ENCODE measurements at places on chromosomes 13 and 19.

DNA sequence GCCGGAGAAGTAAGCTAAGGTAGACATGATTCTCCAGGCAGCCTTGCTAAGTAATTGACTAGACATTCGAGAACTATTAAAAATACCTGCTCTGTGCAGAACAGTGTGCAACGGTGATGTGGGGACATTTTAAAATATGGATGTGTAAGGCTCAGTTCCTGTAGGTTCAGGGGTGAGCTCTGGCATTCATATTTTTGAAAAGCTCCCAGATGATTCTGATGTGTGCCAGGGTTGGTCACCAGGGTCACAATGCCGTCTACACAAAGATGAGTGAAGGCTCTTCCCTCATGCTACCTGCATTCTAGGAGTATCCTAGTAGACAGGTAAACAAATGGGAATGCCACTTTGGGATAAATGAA is 702 bp upstream of the EPSTI1 start:
- no peak for DNase-seq

GRCh38 chr19:55440411-55441105 is 2.5 kb downstream of the SHISA7 start:
- peak; percentile 79 for DNase-seq

DNA sequence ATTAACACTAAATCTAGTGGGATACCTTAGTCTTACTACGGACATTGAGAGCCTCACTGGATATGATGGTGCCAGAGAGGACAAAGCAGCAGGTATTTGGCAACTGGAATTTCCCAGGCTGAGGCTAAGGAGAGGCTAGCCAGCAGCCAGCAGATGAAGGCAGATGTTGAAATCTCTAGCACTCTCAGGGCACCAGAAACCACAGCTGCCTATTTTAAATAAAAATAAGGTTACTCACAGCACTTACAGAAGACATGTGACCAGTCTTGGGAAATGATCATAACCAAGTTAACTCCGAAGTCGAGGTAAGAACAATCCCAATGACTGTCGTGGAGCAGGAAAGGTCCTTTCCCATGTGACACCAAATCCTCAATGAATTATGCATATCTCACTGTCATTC is 1726.0 kb downstream of the EFNB2 start:
- no peak for DNase-seq

- DNase-seq = no peak
These were observed 467.7 kb upstream of the NBEA start for GRCh38 chr13:34474187-34474868.

- no peak for DNase-seq
These were observed 23.2 kb downstream of the HSPH1 start for GRCh38 chr13:31138515-31138914.

GRCh38 chr13:21476893-21477472 is 17.9 kb upstream of the ZDHHC20 start:
- peak; percentile 80 for DNase-seq

DNA sequence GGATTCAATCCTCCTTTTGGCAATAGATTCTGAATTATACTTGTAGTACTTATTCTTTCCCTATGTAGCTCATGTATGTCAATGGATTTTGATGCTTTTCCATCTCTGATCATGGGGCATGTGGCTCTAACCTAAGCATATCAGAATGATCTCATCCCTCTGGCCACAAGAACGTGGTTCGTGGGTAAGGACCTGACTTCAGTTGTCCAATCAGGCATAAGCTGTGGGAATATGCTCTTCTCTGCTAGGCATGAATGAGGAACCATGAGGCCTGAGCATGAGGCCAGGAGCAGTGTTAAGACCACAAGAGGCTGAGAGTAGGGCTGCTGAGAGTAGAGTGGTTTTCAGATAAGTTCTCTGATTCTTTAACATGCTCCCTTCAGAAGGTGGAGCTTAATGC is 292.4 kb upstream of the TSHZ3 start:
- no peak for DNase-seq

- DNase-seq = no peak
These were observed 1086.7 kb downstream of the EFNB2 start for GRCh38 chr13:105448811-105449210.

- no peak for DNase-seq
These were observed 2.0 kb upstream of the RCBTB1 start for GRCh38 chr13:49587311-49587847.

DNA sequence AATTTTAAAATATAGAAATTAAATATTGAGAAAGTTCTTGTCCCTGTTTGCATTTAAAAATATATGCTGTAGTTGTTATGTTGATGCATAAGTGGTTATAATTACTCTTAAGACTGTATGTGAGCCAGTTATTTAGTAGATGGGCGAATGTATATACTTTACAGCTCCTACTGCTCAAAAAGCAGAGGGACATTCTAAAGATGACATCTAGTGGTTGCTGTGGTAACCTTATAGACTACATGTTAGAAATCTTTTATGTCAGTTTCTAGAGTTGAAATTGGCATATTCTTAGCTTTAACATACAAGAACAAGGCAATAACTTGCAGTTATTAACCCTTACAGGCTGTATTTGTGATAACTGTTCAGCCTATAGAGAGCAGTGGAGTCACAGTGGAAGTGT is 160.5 kb downstream of the OLFM4 start:
- DNase-seq = peak; percentile 30

GRCh38 chr19:23273022-23273589 is 22.9 kb upstream of the ZNF724 start:
- peak; percentile 57 for DNase-seq

DNA sequence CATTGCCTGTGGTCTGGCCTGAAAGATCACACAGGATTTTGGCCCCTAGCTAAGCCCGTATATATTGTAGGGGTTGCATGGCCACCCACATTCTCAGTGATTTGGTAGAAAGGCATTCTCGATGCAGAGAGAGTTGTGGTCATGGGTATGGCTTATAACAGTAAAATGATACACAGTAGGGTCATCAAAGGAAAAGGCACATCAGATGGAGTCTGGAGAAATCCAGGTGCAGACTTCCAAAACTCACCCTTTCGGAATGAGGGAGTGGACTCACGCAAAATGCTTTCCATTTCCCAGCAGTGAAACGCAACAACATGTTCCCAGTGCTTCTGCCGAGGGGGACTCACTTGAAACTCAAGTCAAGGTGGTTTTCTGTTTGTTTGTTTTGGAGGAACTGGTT is 802.5 kb upstream of the SLITRK1 start:
- DNase-seq = no peak

DNA sequence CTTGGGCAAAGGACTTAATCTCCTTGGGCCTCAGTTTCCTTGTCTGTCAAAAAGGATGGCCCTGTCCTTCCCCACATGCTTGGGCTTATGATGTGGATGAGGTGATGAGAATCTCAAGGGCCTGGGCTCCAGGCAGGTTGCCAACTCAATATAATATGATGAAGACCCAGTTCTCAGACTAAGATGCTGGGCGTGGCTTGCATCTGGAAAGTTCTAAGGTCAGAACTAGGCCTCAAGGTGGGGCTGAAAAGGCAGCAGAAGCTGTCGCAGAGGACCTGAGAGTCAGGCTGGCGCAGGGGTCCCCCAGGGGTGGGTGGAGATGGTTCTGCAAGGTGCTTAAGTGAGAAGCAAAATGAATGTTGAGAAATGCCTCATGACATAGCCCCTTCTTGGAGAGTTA is 58.8 kb downstream of the RGCC start:
- DNase-seq = no peak

DNA sequence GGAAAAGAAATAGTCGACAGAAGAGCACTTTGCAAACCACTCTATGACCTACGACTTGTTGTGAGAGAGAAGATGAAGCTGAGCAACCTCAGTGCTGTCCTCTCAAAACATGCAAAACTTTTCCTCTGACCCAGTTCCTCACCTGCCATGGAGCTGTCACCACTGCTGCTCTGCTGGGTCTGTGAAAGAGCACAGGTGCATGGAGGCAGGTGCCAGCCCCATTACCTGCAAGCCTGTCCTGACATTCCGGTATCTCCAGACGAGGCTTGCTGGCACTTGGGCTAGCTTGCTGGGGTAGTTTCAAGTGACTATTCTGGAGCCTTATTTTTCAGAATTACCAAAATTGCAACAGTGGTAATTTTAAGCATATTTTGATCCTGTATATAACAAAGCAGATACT is 49.5 kb upstream of the RFXAP start:
- no peak for DNase-seq

DNA sequence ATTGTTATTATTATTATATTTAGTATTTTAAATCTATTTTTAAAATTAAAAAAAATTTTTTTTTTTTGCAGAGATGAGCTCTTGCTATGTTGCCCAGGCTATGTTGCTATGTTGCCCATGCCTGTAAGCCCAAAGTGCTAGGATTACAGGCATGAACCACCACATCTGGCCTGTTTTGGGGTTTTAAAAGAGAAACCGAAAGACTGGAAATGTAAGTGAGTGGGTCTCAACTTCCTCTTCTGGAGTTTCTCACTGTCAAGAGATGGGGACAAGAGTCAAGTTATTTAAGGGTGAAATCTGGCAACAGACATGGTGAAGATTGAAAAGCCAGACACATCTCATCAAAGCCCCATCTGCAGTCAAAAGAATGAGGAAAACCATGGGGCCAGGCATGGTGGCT is 4.2 kb upstream of the OR7G3 start:
- DNase-seq = no peak

- no peak for DNase-seq
These were observed 49.4 kb downstream of the LYL1 start for GRCh38 chr19:13053238-13053637.

DNA sequence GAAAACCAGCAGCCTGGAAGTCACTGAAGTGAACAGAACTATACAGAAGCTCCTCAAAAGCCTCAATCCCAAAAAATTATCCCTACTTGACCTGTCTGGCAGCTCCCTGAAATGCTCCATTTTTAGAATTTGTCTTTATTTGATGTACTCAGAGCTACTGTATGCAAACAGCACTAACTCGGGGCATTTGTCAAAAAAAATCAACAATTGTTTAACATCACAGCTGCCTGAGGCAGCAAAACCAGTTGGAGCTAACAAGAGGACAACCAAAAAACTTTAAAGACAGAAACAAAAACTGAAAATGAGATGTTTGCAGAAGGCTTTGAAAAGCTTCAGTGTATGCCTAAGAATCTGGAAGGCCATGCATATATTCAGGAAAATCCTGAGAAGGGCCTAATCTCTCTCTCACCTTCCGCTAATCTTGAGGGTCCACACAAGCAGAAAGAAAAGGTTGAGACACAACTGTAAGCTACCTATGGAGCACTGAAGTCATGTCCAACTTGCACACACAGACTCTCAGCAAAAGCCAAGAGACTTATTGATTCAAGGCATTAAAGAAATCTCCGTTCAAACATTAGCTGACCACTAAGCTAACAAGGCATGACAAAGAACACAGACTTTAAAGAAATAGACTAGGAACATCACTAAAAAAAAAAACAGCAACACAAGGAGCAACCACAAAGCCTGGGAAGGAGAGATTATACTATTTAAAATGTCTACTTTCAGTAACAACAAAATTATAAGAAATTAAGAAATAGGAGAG is 16.1 kb downstream of the VWA8 start:
- no peak for DNase-seq

DNA sequence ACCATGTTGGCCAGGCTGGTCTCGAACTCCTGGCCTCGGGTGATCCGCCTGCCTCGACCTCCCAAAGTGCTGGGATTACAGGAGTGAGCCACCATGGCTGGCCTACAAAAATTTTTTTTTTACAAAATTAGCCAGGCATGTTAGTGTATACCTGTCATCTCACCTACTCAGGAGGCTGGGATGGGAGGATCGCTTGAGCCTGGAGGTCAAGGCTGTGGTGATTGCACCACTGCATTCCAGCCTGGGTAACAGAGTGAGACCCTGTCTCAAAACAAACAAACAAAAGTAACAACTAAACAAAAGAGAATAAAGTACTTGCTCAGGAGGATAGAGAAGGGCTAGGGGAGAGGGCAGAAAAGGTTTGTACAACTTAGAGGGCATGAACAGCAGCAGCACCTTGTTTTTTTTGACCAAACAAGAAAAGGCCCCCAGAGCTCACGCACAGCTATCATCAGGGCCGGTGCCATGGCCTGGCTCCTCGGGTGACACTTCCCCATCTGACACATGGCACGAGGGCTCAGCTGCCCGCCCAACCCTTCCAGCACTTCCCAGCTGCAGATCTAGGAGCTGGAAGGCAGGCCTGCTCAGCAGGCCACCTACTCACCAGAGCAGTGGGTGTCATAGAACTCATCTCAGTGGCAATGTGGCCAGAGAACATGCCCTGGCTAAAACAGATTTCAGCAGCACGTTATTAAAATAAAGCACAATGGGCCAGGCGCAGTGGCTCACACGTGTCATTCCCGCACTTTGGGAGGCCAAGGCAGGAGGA is 8.6 kb upstream of the SLC7A9 start:
- no peak for DNase-seq

DNA sequence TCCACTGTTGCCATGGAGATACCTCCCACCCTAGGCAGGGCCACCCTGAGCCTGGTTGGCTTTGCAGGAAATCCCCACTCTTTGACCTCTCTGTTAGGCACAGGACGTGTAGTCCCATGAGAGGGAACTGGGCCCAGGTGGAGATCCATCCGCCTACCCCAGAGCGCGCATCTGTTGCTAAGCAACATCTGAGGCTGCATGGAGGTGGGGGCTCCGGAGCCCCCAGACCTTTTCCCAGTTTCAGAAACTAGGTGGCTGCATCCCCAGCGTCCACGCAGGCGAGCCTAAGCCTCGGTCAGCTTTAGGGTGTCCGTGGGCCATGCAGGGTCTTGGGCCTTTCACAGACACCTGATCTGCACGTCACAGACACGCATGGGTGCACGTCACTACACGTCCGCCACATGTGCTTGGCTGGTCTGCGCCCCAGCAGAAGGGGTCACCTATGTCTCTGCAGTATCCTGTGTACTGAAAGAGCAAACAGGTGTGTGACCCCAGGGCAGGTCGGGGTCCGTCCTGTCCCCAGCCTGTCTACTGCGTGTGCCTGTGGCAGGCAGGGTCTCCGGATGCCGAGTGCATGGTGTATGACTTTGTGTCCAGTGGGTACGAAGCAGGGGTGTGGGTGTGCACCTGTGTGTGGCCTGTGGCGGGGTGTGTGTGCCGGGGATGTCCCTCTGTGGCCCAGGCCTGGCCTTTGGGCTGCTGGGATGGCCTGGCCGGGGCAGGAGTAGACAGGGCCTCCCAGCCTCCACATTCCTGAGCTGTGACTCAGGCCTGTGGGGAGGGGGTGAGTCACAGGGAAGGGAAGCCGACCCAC is 4.1 kb upstream of the CIRBP start:
- peak; percentile 48 for DNase-seq

DNA sequence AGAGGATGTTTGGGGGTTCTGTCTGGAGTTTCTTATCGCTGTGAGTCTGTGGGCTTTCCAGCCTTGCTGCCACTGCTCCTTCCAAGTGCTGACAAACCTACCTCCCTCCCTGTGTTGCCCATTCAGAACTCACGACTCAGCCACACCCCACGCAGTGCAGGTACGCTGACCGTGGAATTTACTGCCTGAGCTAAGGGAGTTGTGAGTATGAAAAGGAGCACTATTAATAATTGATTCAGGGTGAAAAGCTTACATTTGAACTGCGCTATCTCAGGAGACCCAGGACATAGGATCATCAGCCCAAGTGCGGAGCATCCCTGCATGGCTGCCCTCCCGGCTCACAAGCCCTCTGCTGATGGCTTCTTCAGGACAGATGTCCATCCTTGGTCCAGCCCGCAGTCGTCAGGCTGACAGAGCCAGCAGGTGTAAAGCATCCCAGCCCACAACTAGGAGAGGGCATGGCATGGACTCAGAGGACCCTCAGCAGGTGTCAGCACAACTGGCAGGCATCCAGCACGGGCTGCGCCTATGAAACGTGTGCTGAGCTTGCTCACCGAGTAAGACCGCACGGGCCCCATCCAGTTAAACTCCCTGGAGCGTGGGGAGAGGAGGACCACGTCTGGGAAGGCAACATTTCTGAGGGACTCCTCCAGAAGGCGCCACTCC is 244.0 kb downstream of the COL4A1 start:
- DNase-seq = no peak

Measured in NCI-H69 (cell line).